ENCODE measurements at places on chromosomes 7 and 10.

- DNase-seq = no peak
These were observed 122.7 kb downstream of the TRRAP start for GRCh38 chr7:99000904-99001465.

GRCh38 chr7:28389504-28390395, 22.6 kb upstream of the CREB5 start:
- DNase-seq = peak; percentile 69

- no peak for DNase-seq
These were observed 337.9 kb downstream of the EXOC4 start for GRCh38 chr7:133590795-133591194.

- DNase-seq = no peak
These were observed 50.9 kb upstream of the CDCA7L start for GRCh38 chr7:21996641-21997040.

DNA sequence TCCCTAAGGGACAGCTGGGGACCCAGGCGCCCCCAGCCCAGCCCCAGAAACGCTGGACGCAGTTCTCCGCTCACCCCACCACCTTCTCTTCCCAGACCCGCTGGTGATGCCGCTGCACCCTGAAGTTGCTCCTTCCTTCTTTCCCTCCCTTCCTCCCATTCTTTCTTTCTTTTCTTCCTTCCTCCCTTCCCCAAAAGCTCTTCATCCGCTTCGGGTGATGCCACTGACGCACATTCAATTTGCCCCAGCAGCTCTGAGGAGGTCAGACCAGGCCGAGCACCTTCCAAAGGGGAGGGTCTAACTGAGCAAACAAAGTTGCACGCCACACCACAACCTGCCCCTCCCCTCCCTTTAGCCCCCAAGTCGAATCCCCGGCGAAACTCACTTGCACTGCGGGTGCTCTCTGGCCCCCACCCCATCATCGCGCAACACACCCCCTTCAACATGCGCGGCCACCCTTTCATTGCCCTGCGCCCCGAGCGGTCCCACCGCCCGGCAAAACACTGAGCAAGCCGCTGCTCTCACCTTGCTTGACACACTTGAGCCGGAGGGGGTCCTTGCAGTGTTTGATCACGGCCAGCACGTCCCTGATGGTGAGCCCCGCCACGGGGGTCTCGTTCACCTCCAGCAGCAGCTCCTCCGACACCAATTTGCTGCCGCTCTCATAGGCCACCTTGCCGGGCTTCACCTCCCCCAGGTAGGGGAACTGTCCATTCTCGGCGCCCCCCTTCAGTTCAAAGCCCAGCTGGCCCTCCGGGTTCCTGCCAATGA, 787 bp downstream of the MAGI2 start:
- no peak for DNase-seq

GRCh38 chr7:4800487-4800886, 25.1 kb downstream of the AP5Z1 start:
- no peak for DNase-seq

DNA sequence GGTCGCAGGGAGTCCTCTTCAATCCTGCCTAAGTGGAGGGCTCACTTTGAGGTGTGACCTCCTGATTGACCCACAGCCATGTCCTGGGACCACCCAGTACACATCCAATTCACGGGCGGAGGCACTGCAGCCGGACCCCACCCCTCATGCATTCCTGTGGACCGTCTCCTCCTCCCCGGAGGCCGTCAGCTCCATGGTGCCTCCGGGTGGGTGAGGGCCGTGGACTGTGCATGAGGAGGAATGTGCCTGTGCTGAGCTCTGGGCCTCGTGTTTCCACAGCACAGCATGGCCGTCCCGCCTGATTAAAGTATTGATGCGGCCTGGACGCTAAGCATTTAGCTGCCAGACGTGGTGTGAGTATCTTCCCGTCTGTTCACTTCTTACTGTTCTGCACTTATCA, 52.8 kb downstream of the CFAP46 start:
- DNase-seq = no peak

- DNase-seq = no peak
These were observed 27.9 kb downstream of the LRRC20 start for GRCh38 chr10:70354556-70354955.

DNA sequence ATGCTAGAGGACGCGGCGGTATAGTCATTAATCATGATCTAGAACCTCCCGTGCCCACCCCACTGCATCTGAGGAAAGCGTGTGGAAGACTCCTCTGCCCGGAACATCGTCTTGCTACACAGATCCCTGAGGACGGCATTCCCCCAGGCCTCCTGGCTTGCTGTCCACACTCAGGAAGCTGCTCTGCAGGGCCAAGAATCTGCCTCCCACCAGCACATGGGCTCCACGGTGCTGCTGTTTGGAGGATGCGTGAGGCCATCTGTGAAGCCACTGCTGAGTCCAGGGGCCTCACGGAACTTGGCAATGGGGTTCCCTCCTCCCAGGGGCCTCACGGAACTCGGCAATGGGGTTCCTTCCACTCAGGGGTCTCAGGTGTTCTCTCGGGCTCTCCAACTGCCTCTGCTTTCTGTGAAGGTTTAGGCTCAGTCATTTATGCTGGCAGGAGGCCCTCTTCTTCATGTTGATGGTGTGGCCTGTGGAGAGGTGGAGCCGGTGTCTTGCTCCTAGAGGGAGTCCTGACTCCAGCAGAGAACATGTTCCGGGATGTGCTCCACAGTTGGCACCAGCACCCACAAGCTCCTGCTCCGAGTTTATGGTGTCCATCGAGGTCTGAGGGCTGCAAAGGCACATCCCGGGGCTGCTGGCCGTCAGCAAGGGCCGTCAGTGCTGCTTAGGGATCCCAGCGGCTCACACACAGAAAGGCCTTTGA, 273.3 kb downstream of the DNAJB6 start:
- no peak for DNase-seq

DNA sequence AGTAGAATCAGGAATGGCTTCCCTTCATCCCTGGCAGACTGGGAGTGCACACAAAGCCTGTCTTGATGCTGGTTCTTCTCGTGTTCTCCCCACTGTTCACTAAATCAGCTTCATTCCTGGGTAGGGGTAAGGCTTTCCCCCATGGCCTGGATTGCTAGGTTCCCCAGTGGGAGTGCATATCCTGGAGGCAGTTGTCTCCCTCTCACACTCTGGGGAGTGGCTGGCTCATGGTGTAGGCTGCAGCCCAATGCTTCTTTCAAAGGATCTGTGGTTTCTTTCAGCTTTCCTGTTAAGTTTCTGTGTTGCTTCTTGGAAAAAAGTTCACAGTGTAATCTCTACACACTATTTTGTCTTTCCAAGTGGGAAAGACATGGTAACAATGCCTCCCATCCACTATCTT, 32.6 kb upstream of the ARMC3 start:
- no peak for DNase-seq

- no peak for DNase-seq
These were observed 8.9 kb downstream of the COL1A2 start for GRCh38 chr7:94403546-94403945.

DNA sequence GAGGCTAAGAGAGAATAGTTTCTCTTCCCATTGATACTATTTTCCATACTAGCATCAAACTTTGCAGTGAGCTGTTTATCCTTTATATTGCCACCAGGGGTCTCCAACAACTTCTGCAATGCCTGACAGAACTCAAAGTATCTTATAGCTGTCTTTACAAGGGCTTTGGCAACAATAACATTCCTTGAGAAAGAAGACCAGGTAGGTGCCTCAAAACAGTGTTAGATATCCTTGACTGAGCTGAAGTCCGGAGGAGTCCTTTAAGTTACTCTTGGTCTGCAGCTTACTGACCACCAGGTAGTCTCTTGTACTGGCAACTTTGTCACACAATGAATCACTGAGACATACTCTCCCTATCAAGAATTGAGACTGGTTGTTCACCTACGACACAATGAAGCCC, 30.0 kb upstream of the TES start:
- no peak for DNase-seq

GRCh38 chr7:24669971-24670591, 87.2 kb downstream of the GSDME start:
- no peak for DNase-seq

DNA sequence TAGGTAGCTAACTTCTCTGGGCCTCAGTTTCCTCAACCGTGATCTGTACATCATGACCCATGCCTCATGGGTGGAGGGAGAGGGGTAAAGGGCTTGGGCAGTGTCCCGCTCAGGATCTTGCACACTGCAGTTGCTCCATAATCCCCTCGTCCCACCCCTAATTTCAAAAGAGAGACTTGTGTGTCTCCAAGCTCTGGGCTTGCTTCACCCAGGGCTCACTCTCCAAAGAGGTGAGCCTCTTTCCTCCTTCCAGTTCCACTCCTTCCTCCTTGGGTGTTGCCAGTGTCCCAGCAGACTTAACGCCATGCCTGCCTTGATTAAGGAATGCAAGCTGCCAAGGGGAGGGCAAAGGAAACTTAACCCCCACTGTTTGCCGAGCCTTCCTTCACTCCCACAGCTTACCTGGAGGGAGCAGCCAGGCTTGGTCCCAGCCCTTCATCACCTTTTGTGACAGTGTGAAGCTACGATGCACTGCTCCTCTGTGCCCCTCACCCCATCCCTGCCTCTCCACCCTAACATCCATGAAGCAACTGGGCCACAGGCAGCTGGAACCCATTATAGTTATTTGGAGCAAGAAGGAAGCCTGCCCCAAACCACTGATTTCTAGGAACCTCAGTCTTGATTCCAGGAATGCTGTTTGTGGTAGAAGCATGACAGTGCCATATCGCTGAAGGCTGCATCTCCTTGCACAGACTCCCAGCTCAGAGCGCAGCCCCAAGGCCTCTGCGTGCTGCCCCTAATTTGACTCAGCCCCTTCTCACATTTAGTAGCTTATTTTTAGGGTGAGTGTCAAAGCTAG, 363.3 kb downstream of the TNS3 start:
- DNase-seq = no peak

GRCh38 chr7:4549681-4550080, 132.4 kb upstream of the FOXK1 start:
- DNase-seq = no peak

GRCh38 chr7:135448753-135449152, 61.1 kb downstream of the CNOT4 start:
- DNase-seq = no peak

DNA sequence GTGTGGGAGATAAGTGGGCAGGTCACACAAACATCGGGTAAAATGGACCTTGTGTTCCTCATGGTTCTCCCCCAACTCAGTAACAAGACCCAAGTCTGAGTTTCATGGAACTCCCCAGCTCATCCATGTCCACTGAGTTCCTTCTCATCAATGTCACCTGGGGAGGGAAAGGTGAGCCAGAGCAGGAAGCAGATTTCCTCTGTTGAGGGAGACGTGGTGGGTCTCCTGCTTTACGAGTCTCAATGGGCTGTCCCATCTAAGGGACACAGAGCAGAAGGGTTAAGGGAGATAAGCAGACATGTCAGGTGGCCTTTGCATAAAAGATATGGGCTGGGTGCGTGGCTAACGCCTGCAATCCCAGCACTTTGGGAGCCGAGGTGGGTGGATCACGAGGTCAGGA, 56.5 kb upstream of the SORCS3 start:
- DNase-seq = no peak

DNA sequence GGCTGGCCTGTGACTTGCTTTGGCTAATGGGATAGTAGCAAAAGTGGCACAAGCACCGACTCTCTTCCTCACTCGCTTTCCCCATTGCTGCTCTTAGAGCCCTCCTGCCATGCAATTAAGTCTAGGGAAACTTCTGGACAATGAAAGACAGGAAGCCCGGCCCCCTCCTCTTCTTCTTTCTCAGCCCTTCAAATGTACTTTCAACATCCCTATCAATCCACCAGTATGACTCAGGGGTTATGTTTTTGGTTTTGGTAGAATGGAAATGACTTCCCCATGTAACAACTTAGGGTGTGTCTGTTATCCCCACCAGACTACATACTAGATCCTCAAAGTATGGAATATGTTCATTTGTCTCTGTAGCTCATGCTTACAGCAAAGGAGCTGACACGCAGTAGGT, 139.0 kb upstream of the GDF10 start:
- DNase-seq = no peak

GRCh38 chr7:4742051-4742573, 33.3 kb upstream of the AP5Z1 start:
- no peak for DNase-seq

GRCh38 chr10:95405655-95406054, 114.9 kb upstream of the PDLIM1 start:
- DNase-seq = no peak

Data from NCI-H774 (cell line).